Hippocampal formation (tissue), 2 donors: ENCODE measurements at places on chromosomes 1 and 21.
A peak's percentile ranks its signal among the peaks of the same experiment; 100 is the strongest.

DNA sequence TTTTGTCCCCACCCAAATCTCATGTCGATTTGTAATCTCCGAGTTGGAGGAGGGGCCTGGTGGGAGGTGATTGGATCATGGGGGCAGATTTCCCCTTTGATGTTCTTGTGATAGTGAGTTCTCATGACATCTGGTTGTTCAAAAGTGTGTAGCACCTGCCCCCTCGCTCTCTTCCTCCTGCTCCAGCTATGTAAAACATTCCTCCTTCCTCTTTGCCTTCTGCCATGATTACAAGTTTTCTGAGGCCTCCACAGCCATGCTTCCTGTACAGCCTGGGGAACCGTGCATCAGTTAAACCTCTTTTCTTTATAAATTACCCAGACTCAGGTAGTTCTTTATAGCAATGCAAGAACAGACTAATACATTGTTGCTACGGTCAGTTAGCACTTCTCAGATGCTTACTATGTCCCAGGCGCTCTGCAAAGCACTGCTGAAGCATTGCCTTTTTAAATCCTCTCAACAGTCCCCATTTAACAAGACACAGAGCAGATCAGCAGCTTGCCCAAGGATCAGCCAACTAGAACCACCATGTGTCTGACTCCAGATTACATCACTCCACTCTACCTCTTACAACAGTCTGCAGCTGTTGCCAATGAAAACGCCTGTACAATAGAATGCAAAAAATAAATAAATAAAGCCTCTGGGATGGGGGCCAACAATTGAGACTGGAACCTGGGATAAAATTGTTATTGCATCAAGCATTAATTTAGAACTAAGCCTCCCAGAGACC is 52.4 kb upstream of the USP1 start:
- no peak for DNase-seq

- no peak for DNase-seq
Observed at GRCh38 chr1:226054519-226055327, 7.8 kb upstream of the H3-3A start.

- no peak for DNase-seq
Observed at GRCh38 chr1:100184536-100184935, 6.5 kb upstream of the LRRC39 start.

DNA sequence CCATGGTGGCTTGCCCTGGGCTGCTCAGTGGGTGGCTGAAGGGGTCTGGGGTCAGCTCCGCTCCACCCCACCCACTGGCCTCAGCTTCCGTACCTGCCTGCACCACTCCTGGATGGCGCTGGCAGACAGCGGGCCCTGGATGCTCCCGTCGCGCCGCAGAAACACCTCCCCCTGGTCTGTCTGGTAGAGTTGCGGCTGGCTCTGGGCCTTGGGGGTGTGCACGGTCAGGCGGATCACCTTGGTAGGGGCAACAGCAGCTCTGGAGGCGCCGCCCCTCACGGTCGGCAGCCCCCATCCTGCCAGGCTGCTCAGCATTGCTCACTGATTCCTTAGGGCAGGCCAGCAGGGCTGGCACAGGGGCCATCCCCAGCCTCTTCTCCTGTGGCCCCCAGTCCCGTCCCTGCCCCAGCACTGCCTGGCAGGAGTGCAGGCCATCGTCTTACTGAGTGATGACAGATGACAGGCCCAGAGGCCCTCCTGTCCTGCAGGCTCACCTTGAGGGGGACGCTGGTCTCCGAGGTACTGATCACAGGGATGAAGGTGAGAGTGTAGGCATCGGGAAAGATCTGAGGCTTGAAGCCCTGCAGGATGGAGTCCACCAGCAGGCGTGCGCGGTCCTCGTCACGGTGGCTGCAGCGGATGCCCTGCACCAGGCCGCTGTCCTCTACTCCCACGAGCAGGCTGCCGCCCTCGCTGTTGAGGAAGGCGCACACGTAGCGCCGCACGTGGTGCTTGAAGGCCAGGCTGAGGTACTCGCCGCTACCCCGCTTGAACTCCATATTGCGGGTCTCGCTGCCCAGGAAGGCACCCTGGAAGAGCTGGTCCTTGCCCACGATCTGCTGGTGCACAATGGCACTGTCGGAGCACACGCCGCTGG is 4.1 kb downstream of the SLFNL1 start:
- DNase-seq: no peak

DNA sequence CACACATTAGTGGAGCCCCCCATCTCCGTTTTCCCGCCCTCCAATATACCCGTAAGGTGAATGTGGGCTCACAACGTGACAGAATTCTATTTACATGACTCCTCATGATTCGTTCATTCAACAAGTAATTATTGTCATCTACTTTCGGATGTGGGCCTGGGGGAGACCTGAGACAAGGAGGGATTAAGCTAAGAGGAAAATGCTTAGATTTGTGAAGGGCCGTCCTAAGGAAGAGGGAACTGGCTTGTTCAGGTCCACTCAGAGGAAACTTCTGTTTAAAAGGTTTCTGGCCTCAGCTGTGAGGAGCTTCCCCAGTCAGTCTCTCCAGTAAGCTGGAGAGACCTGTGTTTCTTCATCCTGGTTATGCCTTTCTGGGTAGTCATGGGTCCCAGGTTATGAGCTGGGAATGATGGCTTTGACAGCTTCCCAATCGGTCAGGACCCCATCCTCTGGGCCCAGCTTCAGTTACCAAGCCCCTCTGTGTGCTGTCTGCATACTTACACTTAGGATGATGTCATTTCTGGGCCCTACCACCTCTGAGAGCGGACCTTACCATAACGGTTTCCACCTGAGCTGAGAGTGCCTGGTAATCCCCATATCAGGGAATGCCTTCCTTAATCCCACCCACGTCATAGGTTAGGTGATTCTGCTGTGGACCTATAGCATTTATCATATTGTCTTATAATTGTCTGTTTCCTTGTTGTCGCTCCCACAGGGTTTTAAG is 687 bp upstream of the ERI3 start:
- DNase-seq: no peak

DNA sequence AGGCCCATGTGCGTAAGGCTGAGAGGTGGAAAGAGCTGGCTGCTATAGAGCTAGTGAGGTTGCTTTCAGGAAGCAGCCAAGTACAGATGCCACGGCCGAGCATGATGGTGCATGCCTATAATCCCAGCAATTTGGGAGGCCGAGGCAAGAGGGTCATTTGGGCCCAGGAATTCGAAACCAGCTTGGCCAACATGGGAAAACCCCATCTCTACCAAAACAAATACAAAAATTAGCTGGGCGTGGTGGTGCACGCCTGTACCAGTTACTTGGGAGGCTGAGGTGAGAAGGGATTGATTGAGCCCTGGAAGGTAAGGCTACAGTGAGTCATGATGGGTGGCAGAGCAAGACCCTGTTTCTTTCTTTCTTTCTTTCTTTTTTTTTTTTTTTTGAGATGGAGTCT is 2.7 kb downstream of the CCDC24 start:
- DNase-seq: no peak

GRCh38 chr1:47238935-47239592 is 7.0 kb upstream of the TAL1 start:
- DNase-seq: no peak

- no peak for DNase-seq
Observed at GRCh38 chr1:203073469-203073868, 12.3 kb downstream of the MYOG start.

GRCh38 chr1:101567582-101568189 is 330.9 kb downstream of the S1PR1 start:
- DNase-seq: no peak

DNA sequence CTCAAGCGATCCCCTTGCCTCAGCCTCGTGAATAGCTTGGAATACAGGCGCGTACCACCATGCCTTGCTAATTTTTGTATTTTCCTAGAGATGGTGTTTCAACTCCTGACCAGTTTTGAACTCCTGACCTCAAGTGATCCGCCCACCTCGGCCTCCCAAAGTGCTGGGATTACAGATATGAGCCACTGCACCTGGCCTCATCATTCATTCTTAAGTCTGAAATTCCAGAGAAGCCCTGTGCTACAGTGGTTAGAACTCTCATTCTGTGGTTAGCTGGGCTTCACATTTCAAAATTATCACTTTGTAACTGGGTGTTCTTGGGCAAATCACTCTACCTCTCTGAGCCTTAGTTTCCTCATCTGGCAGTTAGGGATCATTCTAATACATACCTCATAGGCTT is 86.1 kb upstream of the POU3F1 start:
- no peak for DNase-seq

GRCh38 chr1:71462247-71462646 is 381.4 kb upstream of the ZRANB2 start:
- no peak for DNase-seq

DNA sequence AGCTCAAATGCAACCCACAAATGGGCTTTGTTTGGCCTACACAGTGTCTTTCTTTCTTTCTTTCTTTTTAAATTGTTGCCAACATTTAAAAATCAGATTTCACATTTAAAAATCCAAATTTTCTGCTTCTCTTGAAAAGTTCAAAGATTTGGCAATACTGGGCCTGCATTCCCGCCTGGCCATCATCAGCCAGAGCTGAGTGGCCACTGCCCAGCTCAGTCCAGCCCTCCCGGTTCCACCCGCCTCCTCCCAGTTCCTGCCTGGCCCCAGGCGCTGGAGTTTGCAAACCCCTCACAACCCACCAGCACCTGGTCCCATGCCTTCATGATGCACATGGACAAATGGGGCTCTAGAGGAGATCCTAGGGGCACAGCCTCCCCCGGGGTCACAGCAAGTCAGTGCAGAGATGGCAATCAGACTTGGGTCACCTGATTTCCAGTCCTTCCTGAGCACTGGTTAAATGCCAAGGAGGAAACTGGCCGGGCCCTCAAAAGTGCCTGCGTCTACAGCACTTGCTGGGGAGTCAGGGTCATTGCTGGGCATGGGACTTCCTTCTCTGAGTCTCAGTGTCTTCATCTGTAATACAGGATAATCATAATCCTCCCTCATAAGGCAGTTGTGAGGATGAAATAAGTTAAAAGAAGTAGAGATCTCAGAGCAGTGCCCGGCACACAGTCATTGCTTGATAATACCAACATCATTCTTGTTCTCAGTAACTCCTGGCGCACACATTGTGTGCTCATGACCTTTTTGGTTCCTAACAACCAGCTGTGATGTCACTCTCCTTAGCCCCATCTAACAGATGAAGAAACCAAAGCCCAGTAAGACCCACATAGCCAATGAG is 41.0 kb upstream of the LAPTM5 start:
- peak; percentile 45 for DNase-seq

GRCh38 chr1:228723287-228723686 is 12.0 kb upstream of the RHOU start:
- no peak for DNase-seq

- DNase-seq: no peak
Observed at GRCh38 chr1:69871412-69871811, 303.7 kb downstream of the LRRC7 start.
